ENCODE measurements at places on chromosomes 7 and 10.

GRCh38 chr10:103710490-103710889, 144.9 kb downstream of the SH3PXD2A start:
- DNase-seq, result no peak

DNA sequence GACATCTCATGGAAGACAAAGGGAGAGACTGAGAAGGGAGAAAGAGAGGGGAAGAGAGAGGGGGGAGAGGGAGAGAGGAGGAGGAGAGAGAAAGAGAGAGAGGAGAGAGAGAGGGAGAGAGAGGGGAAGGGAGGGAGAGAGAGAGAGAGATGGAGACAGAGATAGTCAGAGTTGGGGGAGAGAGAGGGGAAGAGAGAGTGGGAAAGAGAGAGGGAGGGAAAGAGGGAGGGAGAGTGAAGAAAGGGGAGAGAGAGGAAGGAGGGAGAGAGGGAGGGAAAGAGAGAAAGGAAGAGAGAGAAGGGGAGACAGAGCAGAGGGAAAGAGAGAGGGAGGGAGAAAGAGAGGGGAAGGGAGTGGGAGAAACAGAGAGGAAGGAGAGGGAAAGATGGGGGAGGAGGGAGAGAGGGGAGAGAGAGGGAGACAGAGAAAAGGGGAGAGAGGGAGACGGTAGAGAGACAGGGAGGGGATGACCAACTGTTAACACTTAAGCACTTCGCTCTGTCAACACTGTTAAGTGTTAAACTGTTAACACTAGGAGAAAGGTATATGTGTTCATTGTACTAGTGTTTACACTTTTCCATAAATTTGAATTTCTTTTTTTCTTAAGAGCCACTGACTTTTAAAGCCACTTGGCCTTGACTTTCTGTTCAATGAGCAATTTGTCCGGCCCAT, 21.8 kb upstream of the SDK1 start:
- no peak for DNase-seq

DNA sequence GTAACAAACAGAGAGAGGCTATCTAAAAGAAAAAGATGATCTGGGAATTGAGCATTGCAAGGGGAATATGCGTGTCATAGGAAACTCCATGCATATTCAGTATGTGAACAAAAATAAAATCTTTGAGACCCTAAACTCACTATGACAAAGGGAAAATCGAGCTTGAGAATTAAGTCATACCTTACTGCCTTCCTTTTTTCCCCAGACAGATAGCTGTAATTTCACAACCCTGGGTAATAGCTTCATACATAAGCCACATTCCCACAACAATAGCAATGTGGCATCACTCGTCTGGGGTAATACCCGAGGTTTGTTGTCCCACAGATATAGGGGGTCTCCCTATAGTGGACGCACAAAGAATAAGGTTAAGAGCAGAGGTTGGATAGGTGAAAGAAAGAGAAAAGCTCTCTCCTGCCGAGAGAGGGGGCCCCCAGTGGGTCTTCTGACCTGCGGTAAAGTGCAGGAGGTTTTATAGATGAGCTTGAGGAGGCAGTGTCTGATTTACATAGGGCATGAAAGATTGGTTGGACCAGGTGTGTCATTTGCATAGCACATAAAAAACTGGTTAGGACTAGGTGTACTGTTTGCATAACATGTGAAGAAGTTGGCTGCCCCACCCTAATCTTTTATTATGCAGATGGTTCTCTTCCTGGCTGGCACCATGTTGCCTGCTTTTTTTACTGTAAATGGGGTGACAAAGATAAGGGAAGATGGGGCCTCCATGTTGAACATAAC, 11.6 kb downstream of the CYP3A43 start:
- no peak for DNase-seq

DNA sequence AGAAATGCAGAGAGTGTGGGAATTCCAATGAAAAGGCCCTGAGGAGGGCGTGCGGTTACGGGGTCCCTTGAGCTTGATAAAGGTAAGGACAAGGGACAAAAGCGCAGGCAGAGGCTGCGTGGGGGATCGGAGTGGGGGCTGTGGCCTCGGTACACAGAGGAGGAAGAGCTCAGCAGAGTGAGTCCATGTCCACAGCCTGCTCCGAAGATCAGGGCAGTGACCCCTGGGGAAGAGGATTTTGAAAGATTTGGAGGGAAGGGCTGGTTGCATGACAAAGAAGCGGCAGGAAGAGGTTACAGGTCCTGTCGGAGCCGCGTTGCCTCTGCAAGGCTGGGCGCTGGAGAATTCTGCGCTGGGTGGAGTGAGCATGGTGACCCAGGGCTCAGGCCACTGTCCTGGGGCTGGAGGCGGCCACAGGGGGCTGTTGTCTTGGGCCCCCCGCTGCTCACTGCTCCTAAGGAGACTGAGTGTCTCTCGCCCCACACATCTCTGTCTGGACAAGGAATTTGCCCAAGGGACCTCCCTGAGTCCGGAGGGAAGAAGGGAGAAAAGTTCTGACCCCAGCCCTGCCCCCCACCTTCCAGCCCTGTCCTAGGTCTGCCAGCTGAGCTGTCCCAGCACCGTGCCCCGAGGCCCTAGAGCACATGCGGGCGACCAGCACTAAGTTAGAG, 69.8 kb upstream of the INSIG1 start:
- DNase-seq, result no peak

DNA sequence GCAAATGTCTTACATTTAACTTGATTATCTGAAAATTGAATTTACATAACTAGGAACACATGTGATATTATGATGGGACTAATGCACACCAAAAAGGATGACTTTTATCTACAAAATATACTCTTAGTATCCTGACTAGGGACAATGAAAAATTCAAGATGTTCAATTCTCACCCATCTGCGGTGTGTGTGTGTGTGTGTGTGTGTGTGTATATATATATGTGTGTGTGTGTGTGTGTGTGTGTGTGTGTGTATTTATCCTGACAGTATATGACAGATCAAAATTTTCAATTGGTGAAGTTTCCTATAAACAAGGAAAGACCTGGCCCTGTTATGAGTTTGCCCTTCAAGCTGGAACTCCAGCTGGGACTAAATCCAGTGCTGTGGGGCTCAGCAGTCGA, 40.3 kb upstream of the MET start:
- no peak for DNase-seq

DNA sequence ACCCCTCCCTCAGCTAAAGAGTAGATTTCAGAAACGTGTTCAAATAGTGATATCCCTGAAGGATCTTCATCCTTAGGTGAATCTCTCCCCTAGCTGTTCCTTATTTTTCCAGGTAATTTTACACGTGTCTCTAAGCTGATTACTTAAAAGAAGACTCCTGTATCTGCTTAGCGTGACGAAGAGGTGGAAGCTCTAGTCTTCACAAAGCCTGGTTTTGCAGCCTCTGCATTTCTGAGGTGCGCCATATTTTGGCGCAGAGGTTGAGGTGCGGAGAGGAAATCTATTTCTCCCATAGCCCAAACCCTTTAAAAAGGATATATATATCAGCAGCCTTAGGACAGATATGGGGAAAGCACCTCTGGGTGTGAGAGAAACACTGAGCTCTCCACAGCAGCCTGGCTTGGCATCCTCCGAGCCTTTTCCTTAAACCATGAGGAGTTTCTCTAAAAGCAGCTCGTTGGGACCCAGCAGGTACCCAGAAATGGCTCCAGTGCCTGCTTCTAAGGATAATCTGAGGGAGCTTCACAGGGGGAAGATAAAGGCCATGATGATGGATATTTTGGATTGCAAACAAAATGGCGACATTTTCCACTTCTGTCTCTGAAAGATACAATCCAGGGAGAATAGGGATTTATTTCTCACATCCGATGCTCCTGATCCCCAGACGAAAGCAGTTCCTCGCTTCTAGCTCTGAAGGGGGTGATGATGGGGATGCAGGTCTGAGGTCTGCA, 3.0 kb upstream of the HOXA2 start:
- DNase-seq, result no peak

GRCh38 chr7:13979671-13980435, 9.6 kb downstream of the ETV1 start:
- no peak for DNase-seq

DNA sequence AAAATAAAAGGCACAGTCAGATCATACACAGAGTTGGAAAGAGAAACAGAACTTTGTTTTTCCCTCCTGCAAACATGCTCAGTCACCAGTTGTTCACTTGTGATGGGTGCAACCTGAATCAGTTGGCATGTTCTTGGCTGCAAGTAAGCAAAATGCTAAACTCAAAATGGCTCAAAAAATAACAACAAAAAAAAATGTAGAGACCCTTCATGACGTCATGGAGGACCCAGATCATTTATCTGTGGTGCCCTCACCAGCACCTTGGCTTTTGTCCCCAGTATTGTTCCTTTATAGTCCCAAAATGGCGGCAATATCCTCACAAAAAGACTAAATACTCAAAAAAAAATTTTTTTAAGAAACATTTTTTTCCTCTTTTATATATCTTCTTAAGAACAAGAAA, 112.4 kb downstream of the CABCOCO1 start:
- no peak for DNase-seq

DNA sequence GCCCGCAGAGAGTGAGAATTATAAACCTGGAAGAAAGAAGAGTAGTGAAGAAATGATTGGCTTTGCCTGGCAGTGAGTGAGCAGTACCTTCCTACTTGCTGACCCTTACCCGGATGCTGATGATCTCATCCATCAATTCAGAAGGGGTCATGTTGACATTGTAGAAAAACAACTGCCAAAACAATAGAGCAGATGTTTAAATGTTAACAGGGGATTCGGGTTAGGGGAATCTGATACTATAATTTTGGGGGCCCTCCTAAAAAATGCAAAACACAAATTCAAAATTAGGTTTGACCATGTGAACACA, 78.1 kb downstream of the MYOF start:
- no peak for DNase-seq

GRCh38 chr7:141700848-141701371, 1.1 kb downstream of the DENND11 start:
- DNase-seq, result no peak

- no peak for DNase-seq
Measured at GRCh38 chr7:128211626-128212025, 29.5 kb upstream of the LEP start.

DNA sequence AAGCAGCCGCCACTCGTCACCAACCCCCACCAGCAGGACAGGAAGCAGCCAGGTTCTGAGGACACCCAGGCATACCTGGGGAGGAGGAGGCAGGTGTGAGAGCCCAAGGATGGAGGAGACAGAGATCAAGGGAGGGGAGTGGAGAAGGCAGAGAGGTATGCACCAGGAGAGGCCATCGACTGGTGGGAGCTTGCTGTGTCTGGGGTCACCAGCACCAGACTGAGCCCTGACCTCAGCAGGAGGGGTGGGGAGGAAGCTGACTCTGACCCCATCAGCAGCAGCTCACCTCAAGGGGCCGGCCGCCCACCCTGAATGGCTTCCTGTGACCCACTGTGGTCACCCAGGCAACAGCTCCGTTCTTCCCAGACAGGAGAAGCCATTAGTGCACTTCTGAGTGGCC, 7.8 kb downstream of the VIPR2 start:
- peak; percentile 6 for DNase-seq

GRCh38 chr7:128904381-128905197, 5.9 kb downstream of the KCP start:
- DNase-seq, result no peak

DNA sequence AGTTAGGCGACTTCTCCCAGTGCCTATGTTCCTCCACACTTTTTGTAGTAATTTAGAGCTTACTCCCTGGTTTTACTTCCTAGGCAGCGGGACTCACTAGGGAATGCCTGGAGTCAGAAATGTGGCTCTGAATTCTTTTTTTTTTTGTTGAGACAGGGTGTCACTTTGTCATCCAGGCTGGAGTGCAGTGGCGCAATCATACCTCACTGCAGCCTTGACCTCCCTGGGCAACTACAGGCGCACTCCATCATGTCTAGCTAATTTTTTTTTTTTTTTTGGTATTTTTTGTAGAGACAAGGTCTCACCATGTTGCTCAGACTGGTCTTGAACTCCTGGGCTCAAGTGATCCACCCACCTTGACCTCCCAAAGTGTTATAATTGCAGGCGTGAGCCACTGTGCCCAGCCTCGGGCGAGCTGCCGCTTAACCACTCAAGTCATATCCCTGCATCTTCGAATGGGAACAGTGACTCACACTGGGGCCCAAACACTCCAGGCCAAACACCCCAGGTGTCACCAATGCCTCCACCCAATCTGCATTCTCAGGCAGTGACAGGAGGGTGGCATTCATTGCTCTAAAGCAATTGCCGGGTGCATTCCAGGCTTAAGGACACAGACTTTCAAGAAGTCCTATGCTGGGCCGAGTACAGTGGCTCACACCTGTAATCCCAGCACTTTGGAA, 19.6 kb downstream of the RGS10 start:
- DNase-seq, result no peak

DNA sequence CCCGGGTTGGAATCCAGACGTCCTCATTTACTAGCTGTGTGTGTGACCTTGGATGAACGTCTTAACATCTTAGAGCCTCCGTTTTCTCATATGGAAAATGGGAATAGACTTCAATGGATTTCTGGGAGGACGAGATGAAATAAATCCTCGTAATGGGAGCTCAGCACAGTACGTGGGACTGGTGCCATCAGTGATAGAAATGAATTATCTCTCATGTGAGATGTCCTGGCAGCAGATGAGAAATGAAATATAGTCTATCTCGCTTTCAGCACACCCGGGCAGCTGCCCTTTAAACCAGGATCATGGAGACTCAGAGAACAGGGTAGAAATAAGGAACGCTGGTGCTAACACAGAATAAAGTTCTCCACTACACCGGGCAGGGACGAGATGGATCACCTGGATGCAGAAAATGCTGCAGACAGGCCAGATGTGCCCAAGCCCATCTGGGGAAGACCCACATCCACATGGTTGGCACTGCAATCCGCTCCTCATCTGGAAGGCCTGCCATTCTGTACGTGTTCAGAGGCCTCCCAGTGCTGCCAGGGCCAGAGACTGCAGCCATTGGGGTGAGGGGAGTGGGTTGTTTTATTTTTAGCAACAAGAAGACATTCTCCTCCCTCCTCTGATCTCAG, 11.1 kb upstream of the EMX2 start:
- no peak for DNase-seq

GRCh38 chr10:24900888-24901685, 51.3 kb downstream of the PRTFDC1 start:
- no peak for DNase-seq

- peak; percentile 73 for DNase-seq
Measured at GRCh38 chr7:47179812-47180515, 401.9 kb downstream of the TNS3 start.

- no peak for DNase-seq
Measured at GRCh38 chr10:60277656-60278055, 112.0 kb downstream of the ANK3 start.

DNA sequence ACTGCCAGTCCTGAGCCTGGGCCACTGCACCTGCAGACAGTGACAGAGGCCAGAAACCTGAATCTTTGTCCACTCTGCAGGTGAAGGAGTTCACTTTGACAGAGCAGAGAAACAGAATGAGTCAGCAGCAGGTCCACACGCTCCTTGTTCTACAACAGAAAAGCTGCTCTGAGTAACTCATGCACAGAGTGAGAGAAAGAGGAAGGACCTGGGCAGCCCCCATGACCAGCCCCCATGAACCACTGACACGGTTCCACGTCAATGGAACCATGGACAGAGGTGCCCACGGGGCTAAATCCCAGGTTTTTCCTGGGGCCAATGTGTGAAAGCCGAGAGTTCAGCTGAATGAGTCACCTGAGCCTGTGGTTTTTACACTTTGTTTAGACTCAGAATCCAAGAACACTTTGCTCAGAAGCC, 40.8 kb upstream of the CTBP2 start:
- DNase-seq, result no peak

Data from uterus (tissue), 4 donors.